Activated naive CD8-positive, alpha-beta T cell treated with anti-CD3 and anti-CD28 coated beads, Interleukin-2, amount 50 U/mL, for 16 hours (primary cell): ENCODE measurements at places on chromosomes 5 and 9.

GRCh38 chr9:126671381-126671831, 57.7 kb downstream of the LMX1B start:
- no peak for DNase-seq

DNA sequence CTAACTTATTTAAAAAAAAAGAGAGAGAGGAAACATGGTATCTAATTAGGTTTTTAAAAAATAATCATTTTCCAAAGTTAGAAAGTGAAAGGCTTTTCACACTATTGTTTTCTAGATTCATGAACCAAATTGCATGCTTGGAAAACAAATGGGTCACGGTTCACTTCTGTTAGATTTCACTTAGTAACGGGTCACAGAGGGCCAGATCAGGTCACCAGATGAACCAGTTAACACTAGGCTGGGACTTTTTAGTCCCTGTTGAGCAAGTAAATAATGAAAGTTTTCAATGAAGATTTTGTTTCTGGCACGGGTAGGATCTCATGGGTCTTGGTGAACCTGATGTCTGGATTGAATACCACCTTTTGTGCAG, 207.2 kb upstream of the RFX3 start:
- DNase-seq = no peak

- no peak for DNase-seq
Observed at GRCh38 chr9:77999231-77999631, 32.4 kb downstream of the GNAQ start.

- DNase-seq = no peak
Observed at GRCh38 chr5:170497311-170498038, 6.3 kb upstream of the KCNIP1 start.

- no peak for DNase-seq
Observed at GRCh38 chr9:117414220-117414905, 494 bp downstream of the ASTN2 start.

GRCh38 chr9:91161465-91162300, 200.0 kb downstream of the AUH start:
- no peak for DNase-seq

- no peak for DNase-seq
Observed at GRCh38 chr5:172858511-172858989, 24.5 kb downstream of the ERGIC1 start.

DNA sequence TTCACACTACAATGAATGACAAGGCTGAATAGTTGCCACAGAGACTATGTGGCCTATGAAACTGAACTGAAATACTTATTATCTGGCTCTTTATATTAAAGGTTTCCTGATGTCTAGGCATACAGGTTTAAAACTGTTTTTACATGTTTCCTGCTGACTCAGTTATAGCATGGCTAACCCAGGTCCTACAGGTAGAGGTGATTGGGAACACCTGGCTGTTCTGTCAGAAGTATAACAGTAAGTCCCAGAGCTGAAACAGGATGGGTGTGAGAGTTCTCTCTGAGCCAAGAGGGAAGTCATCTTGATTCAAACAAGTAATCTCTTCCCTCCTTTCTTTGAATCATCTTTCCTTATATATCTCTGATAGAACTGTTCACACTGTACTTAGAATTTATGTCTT, 4.9 kb upstream of the ADGRV1 start:
- no peak for DNase-seq

- no peak for DNase-seq
Observed at GRCh38 chr9:12178634-12179033, 514.6 kb upstream of the TYRP1 start.

- no peak for DNase-seq
Observed at GRCh38 chr5:149404746-149405549, 25.9 kb upstream of the IL17B start.

DNA sequence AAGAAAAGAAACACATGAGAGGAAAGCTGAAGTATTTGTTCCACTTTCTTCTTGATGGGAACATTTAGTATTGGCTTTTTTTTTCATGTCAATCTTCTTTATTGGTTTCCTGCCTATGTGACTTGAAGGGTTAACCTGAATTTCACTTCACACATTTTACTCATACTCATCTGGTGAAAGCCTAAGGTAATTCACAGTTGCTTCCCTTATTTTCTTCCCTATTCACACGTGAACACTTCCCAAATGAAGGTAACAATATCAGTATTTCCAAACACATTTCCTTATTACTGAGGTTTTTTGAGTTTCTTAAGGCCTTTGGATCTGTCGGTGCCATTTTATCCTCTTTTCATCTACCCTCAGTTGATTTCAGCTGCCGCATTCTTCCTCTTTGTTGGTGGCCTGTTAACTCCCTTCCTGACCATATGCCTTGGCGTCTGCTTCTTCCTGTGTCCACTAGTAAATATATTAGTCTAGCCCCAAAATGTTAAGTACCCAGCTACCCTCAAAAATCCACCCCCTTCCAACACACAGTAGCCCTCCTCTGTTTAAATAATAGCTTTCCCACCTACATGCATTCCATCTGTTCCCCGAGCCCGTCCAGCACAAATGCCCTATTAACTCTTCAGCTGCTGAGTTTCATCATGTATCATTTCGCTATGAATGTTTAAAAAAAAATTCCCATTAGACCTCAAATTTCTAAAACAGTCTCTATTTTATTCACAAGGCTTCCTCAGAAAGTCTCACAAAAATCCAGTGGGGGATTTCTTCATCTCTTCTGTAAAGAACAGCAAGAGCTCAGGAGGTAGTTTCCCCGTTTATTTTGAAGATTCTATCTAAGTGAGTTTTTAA, 97.3 kb downstream of the USP20 start:
- DNase-seq = no peak
